Activated effector memory CD4-positive, alpha-beta T cell treated with anti-CD3 and anti-CD28 coated beads, Interleukin-2, amount 50 U/mL, for 16 hours (primary cell): ENCODE measurements at places on chromosomes 16 and 17.

DNA sequence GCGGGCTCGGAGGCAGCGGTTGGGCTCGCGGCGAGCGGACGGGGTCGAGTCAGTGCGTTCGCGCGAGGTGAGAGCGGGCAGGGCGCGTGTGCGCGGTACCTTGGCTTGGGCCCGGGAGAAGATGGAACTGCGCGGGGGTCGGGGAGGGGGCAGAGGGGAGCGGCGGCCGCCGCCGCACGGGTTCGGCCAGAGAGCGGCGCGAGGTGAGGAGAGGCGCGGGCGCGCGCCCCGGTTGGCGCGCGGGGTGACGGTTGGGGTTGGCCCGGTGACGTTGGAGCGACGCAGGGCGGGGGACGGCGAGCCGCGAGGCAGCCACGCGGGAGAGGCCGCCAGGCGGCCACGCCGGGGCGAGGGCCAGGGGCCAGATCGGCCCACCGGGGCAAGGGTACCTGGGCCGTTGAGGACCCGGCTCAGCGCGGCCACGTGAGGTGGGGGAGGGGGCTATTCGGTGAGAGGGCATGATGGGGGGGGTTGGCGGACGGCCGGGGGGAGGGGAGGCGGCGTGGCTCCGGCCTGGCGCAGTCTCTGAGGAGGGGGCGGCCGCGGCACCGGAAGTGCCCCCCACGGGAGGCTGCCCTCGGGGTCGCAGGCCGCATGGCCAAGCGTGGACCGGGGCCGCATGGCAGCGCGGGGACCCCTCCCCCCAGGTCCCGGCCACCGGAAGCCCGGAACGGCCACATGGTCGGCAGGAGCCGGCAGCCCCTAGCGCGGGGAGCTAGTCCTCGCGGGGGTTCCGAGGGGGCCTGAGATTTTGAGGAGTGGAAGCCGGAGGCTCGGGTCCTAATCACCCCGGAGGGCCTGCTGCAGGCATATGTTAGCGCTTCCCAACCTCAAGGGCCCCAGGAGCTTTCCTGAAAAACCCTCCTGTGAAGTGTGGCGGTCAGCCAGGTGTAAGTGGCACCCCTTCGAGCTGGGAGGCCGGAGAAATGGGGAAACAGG, 527 bp downstream of the EIF5A start:
- DNase-seq, result peak; percentile 83

DNA sequence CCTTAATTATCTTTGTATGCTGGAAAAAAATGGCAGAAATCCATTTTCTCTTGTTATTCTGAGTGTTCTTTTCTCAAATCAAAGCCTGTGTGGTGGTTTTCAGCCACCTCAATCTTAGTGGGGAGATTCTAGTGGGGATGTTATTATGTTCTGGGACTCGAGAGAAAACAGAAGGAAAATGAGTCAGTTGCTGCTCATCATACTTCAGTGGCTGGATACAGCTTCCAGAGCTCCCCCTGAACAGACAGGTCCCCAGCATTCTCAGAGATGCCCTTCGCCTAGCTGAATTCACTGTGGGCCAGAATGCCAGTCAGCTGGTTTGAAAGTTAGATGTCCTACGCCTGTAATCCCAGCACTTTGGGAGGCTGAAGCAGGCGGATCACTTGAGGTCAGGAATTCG, 8.5 kb downstream of the ST6GALNAC1 start:
- DNase-seq, result no peak

GRCh38 chr17:30148376-30148775, 31.8 kb downstream of the NSRP1 start:
- DNase-seq, result no peak

DNA sequence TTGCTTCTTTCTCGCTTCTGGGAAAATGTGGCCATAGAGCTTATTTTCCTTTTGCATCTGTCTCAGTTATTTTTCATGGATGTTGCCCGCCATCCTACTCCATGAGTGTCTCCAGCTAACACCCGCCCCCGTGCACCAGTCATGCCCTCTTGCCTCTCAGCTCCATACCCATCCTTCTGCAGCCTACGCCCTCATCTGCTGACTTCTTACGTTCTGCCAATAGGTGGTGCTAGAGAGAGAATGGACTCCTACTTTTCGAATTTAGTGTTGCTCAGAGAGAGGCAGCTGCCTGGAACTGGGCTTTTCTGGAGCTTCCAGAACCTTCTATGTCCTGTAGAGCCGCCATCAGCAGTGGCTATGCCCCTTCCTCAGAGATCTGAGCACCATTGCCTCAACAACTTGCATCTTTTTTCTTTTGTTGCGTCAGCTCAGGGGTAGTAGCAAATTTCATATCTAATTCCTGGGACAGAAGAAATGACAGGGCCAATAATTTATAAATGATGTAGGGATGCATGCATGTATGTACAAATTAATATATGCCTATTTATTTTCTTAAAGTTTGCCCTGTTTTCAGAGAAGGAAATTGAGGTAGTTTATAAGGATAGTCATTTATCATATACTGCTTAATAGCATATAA, 119.7 kb upstream of the MYOCD start:
- no peak for DNase-seq

- DNase-seq, result no peak
Observed at GRCh38 chr17:67469208-67469980, 92.3 kb downstream of the PITPNC1 start.
